ENCODE measurements at places on chromosomes 3 and 15. TPM values are rescaled to one million over a fixed set of nuclear protein-coding genes. Genes with fewer than 3 reads are reported as not detected.

DNA sequence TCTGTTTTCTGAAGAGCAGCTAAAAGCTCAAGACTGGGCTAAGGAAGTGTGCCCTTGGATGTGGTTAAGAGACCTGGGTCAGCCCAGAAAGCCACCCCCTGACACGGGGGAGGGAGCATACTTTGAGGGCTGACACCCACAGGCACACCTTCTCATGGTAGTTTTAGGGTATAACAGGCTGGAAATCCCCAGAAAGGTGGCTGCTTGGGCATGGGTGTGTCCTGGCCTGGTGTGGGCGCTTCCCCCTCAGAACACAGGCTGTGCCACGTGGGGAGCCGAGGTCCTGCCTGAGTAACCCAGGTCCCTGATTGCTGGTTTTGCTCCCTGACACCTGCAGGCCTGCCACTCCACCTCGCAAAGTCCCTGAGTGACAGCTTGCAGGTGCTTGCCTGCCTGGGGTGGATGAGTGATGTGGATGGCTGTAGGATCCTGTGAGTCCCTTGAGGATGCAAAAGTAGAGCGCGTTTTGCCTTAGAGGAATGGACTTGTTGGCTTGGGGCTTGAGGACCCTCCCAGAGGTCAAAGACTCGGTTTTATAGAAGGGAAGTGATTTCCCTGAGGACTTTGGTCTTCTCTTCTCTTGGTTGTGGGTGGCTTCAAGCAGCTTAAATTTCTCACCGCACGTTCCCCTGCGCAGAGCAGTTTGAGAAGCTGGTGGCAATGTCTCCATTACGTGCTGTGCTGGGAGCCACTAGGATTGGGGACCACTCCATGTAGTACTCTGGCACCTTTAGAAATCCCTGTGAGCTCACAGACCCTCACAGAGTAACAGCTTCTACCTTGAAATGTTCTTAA lies 94.4 kb downstream of the DNASE1L3 start:
- peak; percentile 91 for DNase-seq

Gene GREM1
- 0.06 TPM for polyA plus RNA-seq

- peak; percentile 83 for DNase-seq
Observed at GRCh38 chr15:101528108-101528916, 38.8 kb upstream of the PCSK6 start.

Gene BFSP2
- 8.6 TPM for polyA plus RNA-seq

DNA sequence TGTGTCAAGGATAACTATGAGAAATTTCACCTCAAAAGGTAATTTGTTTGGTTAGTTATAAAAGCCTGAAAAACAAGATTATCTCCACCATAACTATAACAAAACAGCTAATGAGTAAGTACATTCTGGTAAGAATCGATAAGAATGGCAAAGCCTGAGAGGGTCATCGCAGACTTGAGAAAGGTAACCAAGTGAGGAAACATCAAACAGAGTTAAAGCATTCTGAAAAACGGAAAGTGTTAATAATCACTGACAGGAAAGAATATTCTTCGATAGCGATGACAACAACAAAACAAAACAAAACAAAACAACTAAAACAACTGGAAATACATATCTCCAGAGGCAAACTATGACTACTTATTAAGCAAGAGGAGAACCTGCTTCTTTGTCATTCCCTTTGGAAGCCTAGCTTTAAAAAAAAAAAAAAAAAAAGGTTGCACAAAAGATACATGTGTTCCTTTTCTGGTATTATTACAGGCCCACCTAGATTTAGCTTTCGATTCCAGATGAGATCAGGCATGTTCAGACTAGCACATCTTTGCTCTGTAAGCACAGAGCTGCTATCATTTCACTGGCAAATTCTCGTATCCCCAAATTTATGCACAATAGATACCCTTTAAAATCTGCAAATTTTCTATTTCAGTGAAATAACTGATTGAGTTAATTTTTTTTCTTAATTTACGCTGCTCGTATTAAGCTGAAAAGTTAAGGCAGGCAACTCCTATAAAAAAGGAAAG lies 155.6 kb downstream of the TIGIT start:
- DNase-seq = no peak

DNA sequence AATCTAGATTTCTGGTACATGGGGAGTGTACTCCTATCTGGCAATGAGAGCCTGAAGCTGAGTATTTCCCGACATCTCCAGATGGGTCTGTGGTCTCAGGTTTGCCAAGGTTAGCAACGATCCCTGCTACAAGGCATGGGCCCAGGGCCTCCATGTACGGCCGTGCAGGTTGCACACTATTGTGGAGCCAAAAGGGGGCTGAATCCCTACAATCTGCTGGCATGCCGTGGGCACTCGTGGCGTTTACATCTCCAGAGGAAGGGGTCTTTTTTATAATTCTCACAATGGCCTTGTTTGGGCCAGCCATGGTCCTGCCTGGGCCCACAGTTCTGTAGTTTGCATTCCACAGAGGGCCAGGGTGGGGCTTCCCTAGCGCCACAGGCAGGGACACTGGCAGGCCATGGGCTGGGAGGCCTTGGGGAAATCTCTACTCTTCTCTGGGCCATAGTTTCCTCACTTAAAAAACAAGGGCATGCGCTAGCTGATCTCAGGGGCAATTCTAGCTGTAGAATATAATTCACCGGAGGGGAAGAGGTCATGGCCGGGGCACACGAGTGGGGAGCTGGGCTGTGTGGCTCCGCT lies 68.9 kb upstream of the TLE3 start:
- DNase-seq = peak; percentile 82

Gene CKMT1A
- not detected for polyA plus RNA-seq

Gene RARRES1
- polyA plus RNA-seq = 20.9 TPM

GRCh38 chr3:30428251-30428650 lies 178.2 kb upstream of the TGFBR2 start:
- no peak for DNase-seq

Gene CCDC174
- polyA plus RNA-seq = 20.0 TPM

Gene IL12A
- polyA plus RNA-seq = 3.5 TPM

DNA sequence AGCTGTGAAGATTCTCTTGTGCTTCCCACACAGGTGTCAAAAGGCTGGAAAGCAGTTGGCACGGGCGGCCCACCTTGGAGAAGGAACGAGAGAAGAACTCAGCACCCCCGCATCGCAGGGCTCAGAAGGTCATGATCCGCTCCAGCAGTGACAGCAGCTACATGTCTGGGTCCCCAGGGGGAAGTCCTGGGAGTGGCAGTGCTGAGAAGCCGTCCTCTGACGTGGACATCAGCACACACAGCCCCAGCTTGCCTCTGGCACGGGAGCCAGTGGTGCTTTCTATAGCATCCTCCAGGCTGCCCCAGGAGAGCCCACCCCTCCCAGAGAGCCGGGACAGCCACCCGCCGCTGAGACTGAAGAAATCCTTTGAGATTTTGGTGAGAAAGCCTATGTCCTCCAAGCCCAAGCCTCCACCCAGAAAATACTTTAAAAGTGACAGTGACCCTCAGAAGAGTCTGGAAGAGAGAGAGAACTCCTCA lies 31.4 kb downstream of the STARD5 start:
- DNase-seq = peak; percentile 93

GRCh38 chr3:15051531-15051930 lies 13.6 kb downstream of the MRPS25 start:
- DNase-seq = peak; percentile 78

- no peak for DNase-seq
Observed at GRCh38 chr3:3109407-3110298, 521 bp downstream of the IL5RA start.

DNA sequence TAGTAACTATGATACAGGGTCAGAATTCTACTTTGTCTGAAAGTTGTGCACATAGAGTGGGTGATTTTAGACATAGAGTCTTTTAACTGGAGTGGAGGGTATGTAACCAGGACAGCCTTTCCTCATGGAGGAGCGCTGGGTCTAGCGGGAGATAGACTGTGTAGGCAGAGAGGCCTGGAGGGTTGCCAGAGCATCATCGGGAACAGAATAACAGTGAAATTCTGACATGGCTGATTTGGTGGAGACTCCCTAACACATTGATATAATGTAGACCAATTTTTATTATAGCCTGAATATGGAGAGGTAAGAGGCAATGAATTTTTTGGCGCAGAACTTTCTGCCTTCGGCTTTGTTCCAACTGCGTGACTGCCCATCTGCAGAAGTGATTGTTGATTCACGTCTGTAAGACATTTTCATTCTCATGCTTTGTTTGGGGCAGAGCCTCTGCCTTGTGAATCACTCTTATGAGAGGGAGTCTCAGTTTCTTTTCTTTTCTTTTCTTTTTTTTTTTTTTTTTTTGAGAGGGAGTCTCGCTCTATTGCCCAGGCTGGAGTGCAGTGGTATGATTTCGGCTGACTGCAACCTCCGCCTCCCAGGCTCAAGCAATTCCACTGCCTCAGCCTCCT lies 16.0 kb downstream of the LPP start:
- no peak for DNase-seq

- no peak for DNase-seq
Observed at GRCh38 chr3:167653155-167653554, 587 bp downstream of the WDR49 start.

Gene ARIH2
- 25.2 TPM for polyA plus RNA-seq

GRCh38 chr15:60563539-60564404 lies 84.8 kb upstream of the ICE2 start:
- no peak for DNase-seq

GRCh38 chr3:193451902-193452301 lies 73.3 kb upstream of the ATP13A5 start:
- DNase-seq = no peak

Gene ACTRT3
- 0.58 TPM for polyA plus RNA-seq

DNA sequence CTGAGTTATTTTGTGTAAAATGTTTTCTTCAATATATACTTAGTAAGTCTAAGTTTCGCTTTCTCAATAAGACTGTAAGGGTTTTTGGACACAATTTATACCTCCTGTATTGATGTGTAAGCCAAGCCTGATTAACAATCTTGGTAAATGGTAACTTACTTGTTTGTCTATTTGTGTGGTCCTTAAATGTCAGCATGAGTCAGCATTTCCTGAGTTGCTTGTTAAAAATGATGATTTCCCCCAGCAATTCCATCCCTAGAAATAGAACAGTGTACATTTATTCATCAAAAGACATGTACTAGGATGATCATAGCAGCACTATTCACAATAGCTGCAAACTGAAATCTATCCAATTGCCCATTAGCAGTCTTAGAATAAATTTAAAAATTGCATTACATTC lies 53.4 kb upstream of the LRIG1 start:
- DNase-seq = no peak

- DNase-seq = no peak
Observed at GRCh38 chr3:183991403-183991802, 26.3 kb downstream of the ABCC5 start.

DNA sequence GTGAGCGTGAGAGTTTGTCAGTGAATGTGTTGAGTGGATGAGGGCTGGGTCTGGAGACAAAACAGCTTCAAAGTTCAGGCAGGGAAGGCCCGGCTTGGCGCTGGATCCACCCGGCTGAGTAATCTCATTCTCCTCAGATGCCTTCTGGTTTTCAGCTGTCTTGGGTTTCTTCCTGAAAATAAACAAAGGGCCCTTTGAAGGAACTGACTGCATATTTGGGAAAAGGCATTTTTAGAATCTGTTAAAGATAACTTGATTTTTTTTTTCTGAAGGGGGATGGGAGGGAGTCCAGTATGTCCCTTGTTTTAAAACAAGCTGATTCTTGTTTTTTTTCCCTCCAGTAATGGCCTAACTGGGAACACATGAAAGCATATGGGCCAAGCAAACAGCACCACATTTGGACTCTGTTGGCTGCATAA lies 86.4 kb downstream of the TIGIT start:
- no peak for DNase-seq

DNA sequence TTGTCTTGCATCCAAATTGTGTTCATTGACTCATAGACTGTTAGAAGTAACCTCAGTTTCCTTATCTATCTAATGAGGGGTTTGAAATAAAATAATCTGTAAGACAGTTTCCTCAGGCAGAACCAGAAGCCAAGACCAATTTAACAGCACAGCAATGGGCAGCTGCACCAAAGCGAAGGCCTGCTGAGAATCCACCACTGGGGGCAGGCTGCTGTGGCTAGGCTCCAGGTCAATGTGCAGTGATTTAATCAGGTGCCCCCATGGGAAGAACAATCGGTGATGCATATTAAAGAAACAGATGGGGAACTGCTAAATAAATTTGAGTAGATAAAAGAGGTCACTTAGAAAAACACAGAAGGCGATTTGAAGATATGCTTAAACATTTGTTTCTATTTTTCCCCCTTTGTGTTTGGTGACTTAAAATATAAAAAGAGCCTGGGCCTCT lies 28.0 kb upstream of the TMOD3 start:
- no peak for DNase-seq

Gene PLSCR5
- polyA plus RNA-seq = not detected

DNA sequence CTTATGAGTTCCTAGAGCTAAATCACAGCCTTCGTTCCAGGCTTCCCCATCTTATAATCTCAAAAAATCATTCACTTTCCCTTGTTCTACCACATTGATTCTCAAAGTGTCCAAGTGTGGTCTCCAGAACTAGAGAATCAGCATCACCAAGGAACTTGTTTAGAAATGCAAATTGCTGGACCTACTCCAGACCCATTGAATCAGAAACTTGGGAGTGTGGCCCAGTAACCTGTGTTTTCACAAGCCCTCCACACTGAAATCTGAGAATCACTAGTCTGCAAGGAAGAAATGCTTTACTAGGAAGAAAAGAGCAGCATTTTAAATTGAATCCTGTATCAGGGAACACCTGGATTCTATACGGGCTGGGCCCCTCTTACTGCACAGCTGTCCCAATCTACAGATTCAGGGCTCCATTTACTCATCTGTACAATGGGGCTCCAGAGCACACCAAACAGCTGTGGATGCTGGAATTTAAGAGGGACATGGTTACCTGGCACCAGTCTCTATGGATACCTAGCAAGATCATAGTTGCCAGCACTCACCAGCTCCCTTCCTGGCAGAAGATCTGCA lies 3.9 kb downstream of the MEGF11 start:
- no peak for DNase-seq

Gene CD200
- polyA plus RNA-seq = 13.1 TPM

DNA sequence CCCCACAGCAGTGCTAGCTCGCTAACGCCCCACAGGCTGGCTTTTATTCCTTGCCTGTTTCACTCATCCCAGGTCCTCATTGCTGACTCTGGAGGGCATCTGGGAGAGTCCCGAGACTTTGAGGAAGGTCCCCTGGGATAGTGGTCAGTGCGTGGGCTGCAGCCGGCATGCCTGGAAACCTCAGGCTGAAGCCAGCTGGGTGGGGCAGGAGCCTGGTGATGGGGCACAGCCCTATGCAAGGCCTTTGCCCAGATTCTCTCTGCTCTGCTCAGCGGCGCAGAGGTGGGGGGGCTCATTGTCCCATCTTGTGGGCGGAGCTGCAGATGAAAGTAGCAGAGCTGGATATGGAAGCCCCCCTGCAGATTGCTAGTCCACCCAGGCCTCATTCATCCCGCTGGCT lies 55.7 kb upstream of the SMAD6 start:
- DNase-seq = peak; percentile 51

All from spleen (tissue), 13 donors.